Myocyte (in vitro differentiated cells): ENCODE measurements at places on chromosomes 1 and 21.

DNA sequence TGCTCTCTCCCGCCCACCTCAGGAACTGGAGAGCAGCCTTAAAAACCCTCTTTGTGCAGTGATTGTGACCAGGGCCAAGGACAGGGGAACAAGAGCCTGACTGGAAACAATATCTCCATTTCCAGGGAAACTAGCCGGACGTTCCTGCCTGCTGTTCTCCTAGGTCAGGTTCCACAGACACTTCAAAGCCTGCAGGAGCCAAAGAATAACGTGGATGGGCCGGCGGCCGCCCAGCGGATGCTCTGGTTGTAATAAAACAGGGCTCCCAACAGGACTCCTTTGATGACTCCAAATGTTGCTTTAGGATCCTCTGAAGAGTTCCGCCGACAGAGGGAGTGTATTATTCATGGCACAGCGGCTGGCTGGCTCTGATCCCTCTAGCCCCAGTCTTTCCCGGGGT lies 162.2 kb downstream of the PLXNA2 start:
- DNase-seq = no peak

DNA sequence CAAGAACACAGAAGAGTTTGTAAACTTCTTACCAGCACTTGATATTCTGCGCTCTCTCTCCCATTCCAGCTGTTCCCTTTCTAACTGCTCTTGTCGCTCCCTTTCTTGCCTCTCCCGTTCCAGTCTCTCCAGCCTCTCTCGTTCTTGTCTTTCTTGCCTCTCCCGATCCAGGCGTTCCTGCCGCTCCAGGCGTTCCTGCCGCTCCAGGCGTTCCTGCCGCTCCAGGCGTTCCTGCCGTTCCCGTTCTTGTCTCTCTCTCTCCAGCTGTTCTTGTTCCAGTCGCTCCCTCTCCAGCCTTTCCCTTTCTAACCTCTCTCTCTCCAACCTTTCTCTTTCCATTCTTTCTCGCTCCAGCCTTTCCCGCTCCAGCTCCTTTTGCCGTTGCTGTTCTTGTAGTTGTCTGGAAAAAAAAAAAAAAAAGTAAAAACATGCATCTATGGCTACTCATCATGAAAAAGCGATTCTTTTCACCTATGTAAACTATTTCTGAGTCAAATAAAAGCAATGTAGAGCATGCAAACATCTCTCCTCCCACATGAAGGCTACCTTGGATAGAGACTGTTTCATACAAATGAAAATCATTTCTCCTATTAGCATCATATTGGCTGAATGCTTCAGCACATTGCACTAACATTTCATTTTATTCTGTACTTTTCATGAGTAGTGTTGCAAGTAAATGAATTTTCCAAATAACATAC lies 91.5 kb upstream of the LBR start:
- DNase-seq = peak; percentile 62

GRCh38 chr1:27736252-27736651 lies 10.5 kb downstream of the FAM76A start:
- no peak for DNase-seq

DNA sequence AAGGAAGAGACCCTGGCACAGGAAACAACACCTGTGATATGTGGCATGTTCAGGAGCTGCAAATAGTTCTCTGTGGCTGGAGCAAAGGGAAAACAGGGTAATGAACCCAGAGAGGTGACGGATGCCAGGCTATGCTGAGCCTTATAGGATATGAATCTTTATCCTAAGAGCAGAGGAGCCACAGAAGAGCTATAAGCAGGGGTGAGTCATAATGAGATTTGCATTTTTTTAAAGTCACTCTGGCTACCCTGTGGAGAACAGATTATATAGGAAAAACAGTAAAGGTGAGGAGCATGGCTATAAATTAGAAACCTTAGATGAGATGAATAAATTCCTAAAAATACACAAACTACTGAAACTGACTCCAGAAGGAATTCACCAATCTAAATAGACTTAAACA lies 12.8 kb upstream of the MPL start:
- no peak for DNase-seq

GRCh38 chr1:47658161-47658920 lies 220.5 kb downstream of the FOXD2 start:
- no peak for DNase-seq

DNA sequence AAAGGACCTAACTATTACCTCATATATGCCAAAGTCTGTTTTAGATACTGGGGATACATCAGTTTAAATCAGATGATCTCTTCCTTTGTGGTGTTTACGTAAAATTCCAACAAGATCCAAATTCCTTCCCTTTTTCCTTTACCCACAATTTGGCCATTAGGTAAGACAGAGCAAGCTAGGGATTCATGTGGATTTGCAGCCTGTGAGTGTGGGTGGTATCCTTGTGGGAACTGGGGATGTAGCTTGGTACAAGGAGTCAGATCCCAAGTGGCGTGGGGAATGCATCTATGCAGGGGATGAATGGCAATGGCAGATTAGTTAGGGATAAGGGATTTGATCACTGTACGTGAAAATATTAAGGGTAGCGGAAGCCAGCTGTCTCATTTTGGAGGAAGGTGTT lies 9.8 kb upstream of the STRIP1 start:
- DNase-seq = no peak

DNA sequence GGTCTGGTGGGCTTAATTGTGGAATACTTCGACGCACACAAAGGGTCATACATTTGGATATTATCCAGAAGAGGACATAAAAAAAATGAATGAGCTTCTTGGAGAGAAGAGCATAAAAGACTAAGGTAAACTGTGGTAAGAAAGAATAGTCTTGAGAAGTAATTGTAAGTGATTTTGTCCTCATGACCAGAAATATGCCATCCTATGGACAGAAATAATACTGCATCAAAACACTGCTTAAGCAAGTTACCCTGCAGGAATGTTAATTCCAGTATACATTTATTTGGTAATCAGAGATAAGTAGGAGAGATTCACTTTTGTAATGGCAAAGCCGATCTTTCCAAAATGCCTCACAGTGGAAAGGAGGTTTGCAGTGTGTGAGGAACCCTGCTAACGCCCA lies 111.9 kb downstream of the NRIP1 start:
- no peak for DNase-seq

GRCh38 chr1:67955591-67955990 lies 94.8 kb downstream of the DIRAS3 start:
- no peak for DNase-seq

GRCh38 chr1:46333300-46334029 lies 7.1 kb upstream of the NSUN4 start:
- peak; percentile 25 for DNase-seq

GRCh38 chr1:223628233-223629125 lies 37.0 kb downstream of the CAPN8 start:
- peak; percentile 40 for DNase-seq

DNA sequence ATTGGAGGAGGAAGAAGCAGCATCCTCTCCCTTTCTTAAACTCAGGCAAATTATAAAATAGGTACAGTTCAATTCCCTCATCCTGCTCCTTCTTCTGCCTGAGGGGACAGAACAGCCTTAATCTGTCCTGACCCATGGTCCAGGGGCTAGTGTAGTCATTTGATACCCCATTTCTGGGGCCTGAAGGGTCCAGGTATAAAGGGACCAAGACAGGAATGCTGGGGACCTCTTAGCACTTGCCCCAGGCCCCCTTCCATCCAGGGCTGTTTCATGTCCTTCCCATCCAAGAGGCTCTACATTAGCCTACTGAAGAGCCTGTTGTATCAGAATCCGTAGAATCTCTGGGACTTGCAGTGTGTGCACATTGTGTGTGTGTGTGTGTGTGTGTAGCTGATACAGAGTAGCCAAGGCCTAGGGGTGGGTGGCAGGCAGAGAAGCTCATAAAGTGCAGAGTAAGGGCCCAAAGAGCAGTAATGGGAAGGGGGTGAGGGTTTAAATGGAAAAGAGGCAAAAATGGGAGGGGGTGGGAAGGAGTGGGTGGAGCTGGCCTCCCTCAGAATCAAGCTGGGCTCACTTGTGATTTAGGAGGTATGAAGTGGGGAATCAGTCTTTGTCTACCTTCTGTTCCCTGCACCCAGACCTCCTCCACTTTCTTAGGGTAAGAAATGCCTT lies 32.4 kb downstream of the RUNX1 start:
- DNase-seq = no peak

DNA sequence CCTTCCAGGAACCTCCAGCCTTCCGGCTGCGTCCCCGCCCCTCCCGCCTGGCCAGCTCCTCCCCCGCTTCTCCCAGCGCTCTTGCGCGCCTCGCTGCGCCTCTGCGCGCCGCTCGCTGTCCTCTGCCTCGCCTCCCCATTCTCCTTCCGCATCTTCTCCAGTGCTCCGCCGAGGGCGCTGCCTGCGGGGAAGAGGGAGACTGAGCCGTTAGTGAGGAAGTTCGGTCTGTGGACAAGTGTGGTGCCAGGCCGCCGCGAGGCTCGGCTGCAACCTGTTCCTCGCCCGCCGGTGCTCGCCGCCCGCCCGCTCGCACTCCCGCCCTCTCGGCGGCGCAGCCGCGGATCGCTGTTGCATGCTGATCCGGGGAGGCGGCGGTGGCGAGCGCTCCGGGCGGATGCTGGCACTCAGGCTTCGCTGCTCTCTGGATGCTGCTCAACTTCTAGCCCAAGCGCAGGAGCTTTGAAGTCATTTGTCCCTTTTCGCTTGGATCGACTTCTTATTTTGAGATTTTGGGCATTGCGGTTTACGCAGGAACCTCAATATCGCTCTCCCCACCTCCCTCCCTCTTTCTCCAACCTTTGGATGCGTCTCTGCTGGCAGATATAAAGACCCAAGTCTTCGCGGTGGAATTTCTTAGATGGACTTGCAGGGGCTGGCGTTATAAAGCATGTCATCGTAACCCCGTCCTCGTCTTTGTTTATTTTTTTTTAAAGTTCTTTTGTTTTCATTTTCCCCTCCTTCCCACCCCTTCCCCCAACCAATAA lies 614 bp upstream of the CACNA1E start:
- DNase-seq = no peak

DNA sequence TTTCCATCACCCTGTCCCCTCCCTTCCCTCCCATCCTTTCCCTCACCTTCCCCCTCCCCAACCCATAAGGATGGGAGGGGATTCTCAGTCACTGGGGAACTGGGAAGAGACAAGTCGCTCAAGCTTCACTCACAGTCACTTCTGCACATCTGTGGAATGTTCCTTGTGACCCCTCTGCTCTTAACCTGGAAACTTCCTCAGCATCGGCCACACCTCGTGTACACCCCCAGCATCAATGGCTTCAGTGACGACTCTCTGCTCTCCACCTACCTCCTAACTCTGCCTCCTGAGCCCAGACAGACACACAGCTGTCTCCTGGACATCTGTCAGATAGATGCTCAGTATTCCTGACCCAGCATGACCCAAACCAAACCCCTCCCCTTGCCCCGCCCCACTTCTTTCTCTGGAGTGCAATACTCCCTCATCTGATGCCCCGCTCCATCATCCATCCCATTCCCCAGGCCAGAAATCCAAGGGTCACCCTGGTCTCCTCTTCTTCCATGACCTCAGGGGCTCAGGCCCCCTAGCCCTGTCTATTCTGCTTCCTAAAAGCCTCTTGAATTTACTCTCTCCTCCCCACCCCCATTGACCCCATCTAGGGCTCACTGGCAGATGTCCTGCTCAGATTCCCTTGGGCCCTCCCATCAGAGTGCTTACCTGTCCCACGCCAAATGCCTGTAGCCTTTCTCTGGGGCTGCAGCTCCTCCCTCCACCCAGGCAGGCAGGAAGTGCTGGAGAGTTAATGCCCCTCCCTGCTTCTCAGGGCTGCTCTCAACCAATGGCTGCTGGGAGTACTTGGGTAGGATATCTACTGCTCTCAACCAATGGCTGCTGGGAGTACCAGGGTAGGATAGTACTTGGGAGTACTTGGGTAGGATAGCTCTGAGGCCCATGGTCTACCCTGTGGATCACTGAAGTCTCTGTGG lies 83.1 kb upstream of the CSF3R start:
- no peak for DNase-seq

GRCh38 chr1:173332026-173332425 lies 124.9 kb upstream of the TNFSF4 start:
- DNase-seq = peak; percentile 25

DNA sequence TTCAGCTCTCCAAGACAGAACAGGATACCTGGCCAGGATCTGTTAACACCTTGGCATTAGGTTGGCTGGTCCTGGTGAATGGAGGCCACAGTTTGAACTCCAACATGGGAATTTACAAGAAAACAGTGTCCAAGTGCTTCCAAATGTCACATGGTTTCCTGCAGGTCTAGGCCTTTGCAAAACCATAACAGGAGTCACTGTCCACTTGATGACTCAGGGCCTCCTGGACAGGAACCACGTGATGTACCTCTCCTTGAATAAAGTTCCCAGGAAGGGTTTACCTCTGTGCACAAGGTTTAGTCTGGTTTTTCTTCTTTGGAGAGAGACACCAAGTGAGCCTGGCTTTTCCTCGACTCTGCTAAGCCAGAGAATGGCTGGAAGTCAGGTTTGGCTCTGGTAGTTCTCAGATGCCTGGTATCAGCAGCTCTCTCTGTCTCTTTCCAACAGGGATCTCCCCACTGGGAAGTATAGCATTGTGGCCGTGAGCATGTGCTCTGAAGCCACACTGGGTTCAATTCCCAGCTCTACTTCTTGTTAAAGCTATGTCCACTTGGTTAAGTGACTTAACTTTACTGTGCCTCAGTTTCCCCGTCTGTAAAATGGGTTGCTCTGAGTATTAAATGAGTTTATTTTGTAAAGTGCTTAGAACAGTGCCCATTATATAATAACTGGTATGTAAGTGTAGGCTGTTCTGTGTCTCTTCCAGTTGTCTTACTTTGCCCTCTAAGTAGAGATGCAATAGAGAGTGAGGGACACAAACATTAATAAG lies 27.3 kb upstream of the TMEM61 start:
- no peak for DNase-seq

- DNase-seq = peak; percentile 61
Observed at GRCh38 chr1:24093732-24094131, 18.2 kb downstream of the MYOM3 start.

- peak; percentile 90 for DNase-seq
Observed at GRCh38 chr1:229863651-229864545, 203.1 kb upstream of the GALNT2 start.

DNA sequence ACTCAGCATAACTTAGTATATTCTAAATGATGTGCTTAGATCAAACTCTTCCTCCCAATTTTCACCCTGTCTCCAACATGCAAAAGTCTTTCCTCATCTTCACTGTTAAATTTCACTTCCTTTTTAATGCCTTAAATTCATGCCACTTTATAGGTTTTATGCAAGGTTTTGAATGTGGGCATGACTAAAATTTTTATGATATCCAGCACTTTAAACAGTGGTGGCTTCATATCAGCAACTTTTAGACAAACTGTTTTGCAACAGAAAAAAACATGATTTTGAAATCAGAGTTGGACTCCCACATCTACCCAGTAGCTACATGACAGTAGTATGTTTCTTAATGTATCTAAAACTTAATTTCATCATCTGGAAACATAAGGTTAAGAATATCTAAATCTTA lies 84.7 kb upstream of the ZP4 start:
- no peak for DNase-seq

GRCh38 chr1:110829955-110830553 lies 42.9 kb upstream of the CD53 start:
- DNase-seq = peak; percentile 5

GRCh38 chr1:210250665-210250997 lies 18.0 kb downstream of the SERTAD4 start:
- no peak for DNase-seq
